ENCODE measurements at places on chromosomes 3 and 15. TPM values are rescaled to one million over a fixed set of nuclear protein-coding genes. Genes with fewer than 3 reads are reported as not detected.

DNA sequence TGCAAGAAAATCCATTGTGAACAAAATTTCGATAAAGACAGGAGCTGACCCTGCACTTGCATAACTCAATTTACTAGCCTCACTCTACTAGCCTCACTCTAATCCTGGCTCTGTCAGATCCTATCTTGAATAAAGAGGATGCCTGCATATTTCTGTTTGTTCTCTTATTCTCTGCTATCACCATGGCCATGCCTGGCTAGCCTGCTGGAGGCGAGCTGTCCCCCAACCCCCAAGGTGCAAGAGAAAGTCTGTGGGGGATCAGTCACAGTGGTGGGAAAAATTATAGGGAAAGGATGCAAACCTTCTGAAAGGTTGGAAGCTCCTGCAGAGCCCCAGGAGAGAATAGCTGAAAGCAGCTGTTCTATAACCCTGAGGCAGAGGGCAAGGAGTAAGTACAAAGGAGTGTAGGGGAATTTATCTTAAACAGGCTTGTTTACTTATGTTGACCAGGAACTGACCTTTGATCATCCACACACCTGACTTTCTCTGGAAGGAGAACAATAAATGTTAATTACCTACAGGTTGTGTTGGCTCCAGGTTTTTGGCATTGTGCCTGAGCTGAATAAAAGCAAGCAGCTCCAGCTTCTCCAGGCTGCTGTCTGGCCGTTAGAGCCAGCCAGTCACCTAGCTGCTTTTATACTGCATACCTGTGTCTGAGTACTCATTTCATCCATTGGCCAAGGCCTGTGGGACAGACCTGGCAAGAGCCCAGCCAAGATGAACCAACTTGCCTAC lies 137.7 kb upstream of the RASGRP1 start:
- H3K4me1 ChIP-seq, result no peaks in the 10 kb centered on the region
- no peak overlapping the region for H3K4me3 ChIP-seq
- H3K36me3 ChIP-seq, result no peaks in the 10 kb centered on the region
- H3K27me3 ChIP-seq, result no peaks in the 10 kb centered on the region
- no peak for DNase-seq
- no peak overlapping the region for H3K27ac ChIP-seq

DNA sequence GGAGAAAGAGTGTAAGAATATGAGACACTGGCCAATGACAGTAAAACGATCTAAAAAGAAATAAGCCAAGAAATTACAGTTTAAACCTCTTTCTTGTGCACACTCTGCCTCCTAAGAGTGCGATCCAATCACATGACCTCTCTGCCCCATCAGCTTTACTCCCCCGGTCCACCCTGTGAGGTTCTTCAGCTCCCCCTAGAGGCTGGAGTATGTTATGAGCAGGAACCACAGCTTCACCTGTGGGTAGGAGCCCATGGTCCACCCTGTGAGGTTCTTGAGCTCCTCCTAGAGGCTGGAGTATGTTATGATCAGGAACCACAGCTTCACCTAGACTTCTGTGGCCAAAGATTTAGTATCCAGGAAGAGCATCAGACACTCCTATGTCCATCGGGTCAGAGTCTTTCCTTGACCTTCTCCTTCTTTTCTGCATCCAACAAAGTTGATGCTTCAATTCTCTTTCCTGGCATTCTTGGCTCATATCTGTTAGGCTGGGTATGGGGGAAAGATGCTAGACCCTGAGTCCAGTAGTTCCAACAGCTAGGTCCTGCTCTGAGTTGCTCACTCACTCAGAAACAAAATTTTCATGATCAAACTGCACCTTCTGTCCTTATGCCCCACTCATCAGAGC lies 164.0 kb downstream of the MINAR1 start:
- peaks cover 12% of the 10 kb centered on the region for H3K27me3 ChIP-seq
- H3K36me3 ChIP-seq, result no peaks in the 10 kb centered on the region
- DNase-seq, result no peak
- H3K4me1 ChIP-seq, result no peaks in the 10 kb centered on the region

DNA sequence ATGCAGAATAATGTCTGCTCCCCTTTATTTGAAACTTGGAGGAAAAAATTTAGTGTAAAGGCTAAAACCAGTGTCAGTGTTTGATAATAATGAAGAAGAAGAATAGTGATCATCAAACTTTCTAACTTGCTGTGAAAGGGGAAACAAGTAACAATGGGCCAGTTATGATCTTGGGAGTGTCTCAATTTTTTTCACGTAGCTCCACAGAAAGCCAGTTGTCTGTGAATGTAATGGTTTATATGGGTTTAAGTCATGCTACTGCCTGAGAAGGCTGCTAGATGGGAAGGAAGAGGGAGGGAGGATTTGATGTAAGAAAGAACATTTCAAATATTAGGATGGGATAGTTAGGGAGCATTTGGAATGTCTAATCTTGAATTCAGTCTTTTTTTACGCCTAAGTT lies 21.1 kb upstream of the SSR3 start:
- no peak for DNase-seq
- no peaks in the 10 kb centered on the region for H3K4me1 ChIP-seq
- H3K27me3 ChIP-seq, result no peaks in the 10 kb centered on the region
- H3K36me3 ChIP-seq, result no peaks in the 10 kb centered on the region
- no peak overlapping the region for H3K27ac ChIP-seq

- peaks cover 44% of the 10 kb centered on the region for H3K4me1 ChIP-seq
- H3K36me3 ChIP-seq, result no peaks in the 10 kb centered on the region
- H3K27me3 ChIP-seq, result no peaks in the 10 kb centered on the region
- no peak overlapping the region for H3K4me3 ChIP-seq
- peak overlapping the region; percentile 61 for H3K27ac ChIP-seq
- DNase-seq, result no peak
These were observed 66.7 kb downstream of the ITGA11 start for GRCh38 chr15:68365140-68365745.

- no peak overlapping the region for H3K27ac ChIP-seq
- no peaks in the 10 kb centered on the region for H3K36me3 ChIP-seq
- no peak for DNase-seq
These were observed 74.7 kb upstream of the COL6A6 start for GRCh38 chr3:130442284-130442683.

DNA sequence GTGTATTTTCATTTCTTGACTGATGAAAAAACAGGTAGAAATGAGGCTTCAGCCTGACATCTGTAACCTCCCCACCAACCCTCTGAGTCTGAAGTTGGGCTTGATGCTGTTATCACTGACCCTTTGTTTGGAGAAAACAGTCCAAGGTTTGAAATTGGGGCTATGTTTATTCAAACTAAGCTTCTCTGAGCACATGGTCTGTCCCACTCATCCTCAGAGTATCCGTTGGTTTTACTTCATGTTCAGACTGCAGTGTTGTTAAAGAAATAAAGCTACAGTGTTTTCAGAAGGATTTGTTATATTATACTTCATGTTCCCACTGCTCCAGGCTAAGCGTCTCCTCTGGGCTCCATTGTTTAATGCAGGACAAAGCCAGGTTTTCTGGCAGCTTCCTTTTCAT lies 6.0 kb downstream of the MAPKBP1 start:
- DNase-seq, result no peak
- H3K27me3 ChIP-seq, result no peaks in the 10 kb centered on the region
- H3K4me3 ChIP-seq, result no peak overlapping the region
- H3K36me3 ChIP-seq, result no peaks in the 10 kb centered on the region

DNA sequence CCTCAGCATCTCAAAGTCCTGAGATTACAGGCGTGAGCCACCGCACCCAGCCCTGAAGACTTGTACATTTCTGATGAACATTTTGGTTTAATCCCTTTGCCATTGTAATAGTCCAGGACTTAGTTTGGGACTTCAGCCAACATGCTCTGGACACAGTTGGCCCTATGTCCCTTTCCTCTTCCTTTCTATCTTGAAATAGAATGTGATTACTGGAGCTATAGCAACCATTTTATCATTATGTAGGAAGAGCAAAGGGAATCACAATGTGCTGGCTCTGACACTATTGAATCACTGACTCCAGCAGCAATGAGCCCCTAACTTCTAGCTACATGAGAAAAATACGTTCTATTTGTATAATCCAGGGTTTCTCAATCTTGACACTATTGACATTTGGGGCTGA lies 34.8 kb upstream of the MRPL3 start:
- no peak overlapping the region for H3K4me3 ChIP-seq
- no peak overlapping the region for H3K27ac ChIP-seq
- no peaks in the 10 kb centered on the region for H3K36me3 ChIP-seq
- no peaks in the 10 kb centered on the region for H3K27me3 ChIP-seq

Gene C3orf62
- 9.0 TPM for total RNA-seq

Gene ADAMTSL3
- total RNA-seq, result 3.9 TPM

Gene GASK1A
- total RNA-seq, result 3.9 TPM

Gene ARGFX
- not detected for total RNA-seq

Gene OR5K2
- total RNA-seq, result not detected
